ENCODE measurements at places on chromosomes 7 and 10.

GRCh38 chr10:102402512-102402896, 7.0 kb downstream of the NFKB2 start:
- no peak for DNase-seq

DNA sequence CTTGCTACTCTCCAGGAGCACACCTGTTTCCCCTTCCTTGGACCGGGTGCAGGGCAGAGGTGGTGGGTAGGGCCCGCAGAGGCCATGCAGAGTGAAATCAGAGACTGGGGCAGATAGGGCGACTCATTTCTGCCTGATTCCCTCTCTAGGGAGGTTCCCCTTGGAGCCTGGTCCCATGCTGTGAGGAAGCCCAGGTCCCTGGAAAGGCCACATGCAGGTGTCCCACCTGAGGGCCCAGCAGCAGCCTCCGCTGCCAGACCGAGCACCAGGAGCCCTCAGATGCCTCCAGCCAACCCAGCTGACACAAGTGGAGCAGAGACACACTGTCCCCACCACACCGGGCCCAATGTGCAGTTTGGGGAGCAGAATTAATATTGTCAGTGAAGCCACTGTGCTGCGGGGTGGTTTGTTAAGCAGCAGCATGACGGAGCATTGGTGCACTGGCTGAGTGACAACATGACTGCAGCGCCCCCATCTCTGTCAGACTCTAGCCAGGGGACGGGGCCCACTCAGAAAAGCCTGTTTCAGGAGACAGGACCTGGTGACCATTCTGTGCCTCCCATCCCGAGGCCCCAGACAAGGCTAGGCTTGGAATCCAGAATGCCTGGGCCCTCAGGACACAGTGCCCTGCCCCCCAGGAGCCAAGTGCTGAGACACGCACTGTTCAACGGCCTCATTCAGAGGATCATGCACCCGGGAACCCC, 30.4 kb upstream of the RET start:
- no peak for DNase-seq

DNA sequence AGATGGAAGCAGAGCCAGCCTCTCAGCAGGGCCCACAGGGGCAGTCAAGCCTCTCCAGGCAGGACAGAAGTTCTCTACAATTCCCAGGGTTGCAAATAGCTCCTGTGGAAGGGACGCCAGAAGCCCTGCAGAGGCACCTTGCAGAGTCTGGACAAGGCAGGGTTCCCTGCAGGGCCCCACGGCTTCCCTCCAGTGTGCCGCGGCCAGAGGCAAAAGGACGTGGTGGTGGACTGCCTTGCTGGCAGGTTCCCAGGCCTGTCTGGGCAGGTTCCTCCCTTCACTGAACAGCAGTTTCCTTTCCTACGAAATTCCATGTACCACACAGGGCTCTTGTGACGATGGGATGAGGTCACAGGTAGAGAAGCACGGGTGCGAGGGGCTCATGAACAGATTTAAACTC, 25.1 kb downstream of the UPP1 start:
- DNase-seq: no peak

DNA sequence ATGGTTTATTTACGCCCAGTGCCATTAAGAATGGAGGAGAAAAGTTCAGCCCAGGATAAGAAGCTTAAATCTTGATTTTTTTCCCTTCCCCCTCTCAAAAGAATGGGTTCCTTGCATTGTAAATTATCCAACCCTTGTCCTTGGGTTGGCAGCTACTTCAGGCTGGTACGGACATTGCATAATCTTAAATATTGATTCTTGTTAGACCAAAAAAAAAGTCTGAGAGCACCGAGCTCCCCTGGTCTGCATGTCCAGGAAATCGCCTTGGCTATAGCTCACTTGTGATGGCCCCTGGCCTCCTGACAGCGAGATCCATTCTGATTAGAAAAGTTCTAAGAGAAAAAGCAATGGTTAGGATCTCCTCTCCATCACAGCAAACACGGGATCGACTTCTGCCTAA, 151.7 kb downstream of the EBF3 start:
- no peak for DNase-seq

DNA sequence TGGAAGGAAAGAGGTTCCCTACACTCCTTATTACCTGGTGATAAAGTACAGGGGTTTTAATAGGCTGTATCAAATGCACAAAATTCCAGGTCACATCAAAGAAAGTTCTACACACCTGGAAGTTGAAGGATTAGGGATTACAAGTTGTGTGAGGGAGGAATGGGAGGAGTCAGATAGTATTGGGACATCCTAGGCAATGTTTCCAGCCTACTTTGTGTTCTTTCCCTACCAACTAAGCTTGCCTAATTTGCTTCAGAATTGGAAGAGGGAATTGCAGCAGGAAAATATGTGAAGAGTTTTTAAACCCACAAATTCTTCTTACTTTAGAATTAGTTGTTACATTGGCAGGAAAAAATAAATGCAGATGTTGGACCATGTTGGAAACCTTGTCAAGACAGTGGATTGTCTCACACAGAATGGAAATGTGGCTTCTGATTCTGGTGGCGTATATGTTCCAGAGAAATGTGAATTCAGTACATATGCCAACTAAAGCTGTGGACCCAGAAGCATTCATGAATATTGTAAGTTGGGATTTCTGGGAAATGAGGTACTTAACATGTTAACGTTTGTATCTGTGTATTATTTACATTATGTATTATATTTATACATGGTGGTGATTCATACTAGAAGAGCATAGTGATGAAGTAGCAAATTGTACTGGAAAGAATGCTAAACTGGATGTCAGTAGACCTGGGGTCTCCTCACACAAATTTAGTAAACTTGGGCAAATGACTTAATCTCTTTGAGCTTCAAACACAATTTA, at the start of gene LIPM:
LIPM (plus strand) TSS at position 208 of the 763 bp plus-strand sequence; CDS start at position 375, 167 bp downstream.
- no peak for DNase-seq

DNA sequence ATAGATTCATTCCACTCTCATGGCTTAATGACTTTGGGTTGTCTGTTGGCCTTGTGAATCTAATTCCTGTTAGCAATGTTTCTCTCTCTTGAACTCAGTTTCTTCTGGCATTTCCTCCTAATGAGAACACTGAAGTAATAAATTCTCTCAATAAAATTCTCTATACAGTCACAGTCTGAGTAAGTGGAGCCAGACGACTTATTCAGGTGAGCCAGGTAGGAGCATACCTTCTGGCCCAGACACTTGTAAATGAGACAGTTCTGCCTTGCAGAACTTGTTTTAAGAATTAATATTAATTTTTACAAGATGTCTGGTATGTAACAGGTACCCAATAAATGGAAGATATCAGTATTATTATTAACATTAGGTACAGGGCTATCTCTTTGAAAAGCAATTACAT, 28.6 kb upstream of the AGR2 start:
- no peak for DNase-seq

- DNase-seq: no peak
Measured at GRCh38 chr7:2063563-2064260, 169.0 kb downstream of the MAD1L1 start.

DNA sequence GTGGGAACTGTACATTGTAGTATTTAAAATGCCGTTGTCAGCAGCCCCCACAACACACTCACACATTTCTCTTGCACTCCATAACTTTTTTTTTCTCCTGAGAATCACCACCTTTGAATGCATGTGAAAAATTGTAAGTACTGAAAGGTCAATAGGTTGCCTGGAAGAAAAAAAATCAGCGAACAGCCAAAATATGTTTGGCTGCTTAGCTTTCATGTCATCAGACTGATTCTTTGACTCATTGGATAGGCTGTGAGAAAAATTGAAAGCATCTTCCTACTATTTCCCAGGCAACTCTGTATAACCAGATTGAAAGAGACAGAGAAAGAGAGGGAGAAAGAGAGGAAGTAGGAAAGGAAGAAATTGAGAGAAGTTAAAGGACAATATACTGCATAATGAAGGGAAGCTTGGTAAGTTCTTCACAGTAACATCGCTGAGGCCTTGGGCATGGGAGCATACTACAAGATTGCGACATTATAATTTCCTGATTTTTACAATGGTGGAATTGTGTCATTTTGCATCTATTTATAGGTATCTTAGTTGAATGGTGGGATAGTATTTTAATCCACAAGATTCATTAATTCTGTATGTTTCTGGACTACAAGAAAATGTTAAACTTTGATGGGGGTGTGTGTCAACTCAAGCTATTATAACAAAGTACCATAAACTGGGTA, 249.3 kb upstream of the KCND2 start:
- no peak for DNase-seq

- no peak for DNase-seq
Measured at GRCh38 chr10:103727546-103727963, 127.8 kb downstream of the SH3PXD2A start.

DNA sequence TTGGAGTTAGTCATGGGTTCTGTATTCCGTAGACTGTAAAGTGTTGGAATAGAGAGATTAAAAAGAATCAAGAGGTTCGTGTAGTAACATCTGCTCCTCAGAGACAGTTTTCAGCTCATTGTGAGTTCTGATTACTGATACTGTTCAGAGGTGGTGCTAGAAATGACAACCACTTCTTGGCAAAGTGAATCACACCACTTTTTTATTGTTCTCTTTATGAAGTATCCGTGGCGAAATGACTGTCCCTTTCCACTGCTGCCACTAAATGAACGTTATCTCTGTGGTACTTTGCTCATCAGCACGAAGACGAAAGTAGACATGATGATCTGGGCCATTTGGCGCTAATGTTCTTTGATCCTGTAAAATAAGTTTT, 860 bp downstream of the RPP30 start:
- no peak for DNase-seq

- DNase-seq: no peak
Measured at GRCh38 chr7:81155654-81156373, 237.0 kb upstream of the SEMA3C start.

DNA sequence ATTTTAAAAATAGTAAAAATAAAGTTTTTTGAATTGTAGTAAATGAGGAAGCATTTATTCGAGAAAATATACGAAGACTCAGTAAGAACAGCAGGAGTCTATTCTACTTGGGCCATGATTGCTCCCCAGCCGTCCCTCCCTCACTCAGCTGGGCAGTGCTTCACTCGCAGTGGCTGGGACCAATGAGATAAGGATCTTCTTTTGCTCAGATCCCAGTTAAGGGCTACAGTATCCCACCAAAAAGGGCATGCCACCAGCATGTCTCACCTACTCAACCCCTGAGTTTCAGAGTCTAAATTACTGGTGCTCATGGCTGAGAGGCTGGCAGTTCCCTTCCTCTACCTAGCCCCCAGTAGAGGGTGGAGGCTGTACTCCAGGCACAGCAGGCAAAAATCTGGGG, 455.7 kb upstream of the PFKP start:
- DNase-seq: no peak

- no peak for DNase-seq
Measured at GRCh38 chr10:44323838-44324237, 61.1 kb downstream of the CXCL12 start.

DNA sequence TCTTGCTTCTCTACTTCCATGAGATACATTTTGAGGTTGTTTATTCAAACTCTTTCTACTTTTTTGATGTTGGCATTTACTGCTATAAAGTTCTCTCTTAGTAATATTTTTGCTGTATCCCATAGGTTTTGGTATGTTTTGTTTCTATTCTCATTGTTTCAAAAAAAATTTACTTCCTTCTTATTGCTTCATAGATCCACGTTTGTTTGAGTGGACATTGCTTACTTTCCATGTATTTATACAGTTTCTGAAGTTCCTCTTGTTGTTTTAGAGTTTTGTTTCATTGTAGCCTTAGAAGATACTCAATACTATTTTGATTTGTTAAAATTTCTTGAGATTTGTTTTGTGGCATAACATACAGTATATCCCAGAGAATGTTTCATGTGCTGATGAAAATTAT, 13.7 kb downstream of the TAS2R40 start:
- DNase-seq: no peak

Data from NCI-H1105 (cell line).